CD4-positive, alpha-beta T cell treated with Interleukin-12 subunit alpha and Interleukin-12 subunit beta, for 1 hour (primary cell): ENCODE measurements at places on chromosomes 16 and 17.

DNA sequence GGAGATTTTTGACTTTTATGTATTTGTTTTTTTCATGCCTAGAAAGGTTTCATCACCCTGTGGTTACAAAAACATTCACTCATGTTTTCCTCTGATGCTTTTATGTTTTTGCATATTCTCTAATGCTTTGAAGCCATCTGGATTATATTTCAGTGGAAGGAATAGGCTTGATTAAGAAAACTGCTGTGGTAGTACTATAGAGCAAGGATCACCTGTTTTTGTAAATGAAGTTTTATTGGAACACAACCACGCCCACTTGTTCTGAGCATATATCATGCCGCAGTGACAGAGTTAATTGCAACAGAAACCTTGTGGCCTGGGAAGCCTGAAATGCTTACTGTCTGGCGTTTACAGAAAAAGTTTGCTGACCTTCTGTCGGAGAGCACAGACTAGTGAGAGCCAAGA lies 11.5 kb downstream of the COX10 start:
- DNase-seq: no peak

- no peak for DNase-seq
Observed at GRCh38 chr16:57563487-57563750, 21.0 kb downstream of the ADGRG5 start.

DNA sequence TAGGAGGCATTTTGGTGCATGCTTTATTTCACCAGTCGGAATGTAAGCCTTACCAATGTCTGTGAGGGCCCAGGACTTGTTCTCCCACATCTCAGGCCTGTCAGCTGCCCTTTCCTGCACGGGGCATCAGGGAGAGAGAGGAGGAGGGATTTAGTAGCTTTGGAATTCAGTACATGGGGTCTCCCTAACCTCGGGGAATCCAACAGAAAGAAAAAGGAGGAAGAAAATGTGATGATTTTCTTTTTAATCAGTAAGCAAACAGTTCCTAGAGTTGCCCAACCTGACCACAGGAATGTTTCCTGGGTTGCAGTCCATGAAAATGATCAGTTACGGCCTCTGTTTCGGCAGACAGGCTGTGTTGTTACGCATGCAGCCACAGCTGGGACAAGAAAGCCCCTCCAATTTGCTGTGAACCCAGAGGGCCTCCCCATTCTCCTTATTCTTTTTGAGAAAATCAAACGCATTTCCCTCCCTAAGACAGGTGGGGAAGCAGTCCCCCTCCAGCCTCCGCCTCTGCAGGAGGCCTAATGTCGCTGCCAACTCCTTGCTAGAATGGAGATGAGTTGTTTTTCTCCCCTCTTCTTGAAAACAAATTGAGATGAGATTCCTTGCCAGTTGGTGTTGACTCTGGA lies 53.1 kb upstream of the TANGO6 start:
- DNase-seq: no peak

DNA sequence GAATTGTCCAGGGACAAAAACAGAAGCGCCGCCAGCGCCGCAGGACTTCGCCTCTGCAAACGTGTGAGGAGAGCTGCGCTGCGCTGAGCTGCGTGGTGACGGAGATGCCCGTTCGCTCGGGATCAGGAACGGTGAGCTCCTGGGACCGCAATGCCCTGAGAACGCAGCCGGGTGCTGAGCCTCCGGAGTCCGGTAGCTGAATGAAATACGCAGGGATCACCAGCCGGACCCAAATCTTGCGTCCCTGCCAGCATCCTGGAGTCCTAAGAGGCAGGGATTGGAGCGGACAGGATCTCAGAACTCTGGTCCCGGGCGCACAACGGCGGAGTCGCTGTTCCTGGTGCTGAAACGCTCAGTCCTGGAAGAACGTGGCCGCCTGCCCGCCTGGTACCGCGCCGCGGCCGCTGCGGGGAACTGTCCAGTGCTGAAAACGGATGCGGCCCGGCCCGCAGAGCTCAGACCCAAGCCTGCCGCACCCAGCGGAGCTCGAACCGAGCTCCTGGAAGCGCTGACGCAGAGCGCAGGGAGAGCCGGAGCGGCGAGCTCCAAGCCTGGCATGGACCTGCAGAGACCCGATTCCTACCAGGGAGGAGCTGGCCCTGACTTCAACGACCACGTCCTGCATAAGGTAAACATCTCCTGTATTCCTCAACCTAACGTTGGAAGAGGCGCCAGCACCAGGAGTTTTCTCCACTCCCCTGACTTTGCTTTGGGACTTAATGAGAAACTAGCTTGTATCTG lies 41.5 kb downstream of the CD300LF start:
- peak; percentile 73 for DNase-seq

DNA sequence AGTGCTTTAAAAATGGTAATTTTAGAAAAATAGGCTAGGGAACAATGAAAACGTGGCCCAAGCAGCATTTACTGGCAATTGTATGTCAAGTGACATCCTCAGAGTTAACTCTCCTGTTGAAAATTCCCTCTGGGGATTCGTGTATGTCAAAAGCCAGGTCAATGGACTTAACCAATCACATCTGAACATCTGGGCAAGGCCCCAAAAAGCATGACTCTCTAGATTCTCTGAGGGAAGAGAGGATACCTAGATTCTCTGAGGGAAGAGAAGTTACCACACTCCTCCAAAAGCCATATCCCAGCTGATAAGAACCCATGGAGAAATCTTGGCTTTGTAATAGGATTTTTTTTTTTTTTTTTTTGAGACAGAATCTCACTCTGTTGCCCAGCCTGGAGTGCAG lies 23.5 kb downstream of the NFE2L1 start:
- DNase-seq: no peak
